ENCODE measurements at places on chromosomes 12 and 14. TPM values are rescaled to one million over a fixed set of nuclear protein-coding genes. Genes with fewer than 3 reads are reported as not detected.

Gene AQP2
- total RNA-seq: 0.05 TPM

DNA sequence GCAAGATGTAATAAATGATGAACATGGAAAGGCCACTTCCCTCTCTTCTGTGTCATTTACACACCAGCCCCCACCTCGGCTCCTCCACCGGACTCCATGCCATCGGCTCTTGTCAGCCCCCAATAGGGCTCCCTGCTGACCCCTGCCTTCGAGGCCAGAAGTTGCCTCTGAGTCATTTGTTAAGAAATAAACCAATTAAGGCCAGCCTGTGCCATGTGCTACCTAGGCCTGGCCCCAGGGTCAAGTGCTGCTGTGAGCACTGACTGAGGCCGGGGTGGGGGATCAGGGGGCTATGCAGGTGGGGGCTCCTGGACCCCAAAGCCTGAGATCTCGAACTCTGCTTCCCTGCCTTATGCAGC lies 53.2 kb downstream of the TESC start:
- peaks cover 4% of the 10 kb centered on the region for H3K4me1 ChIP-seq
- DNase-seq: no peak
- no peaks in the 10 kb centered on the region for H3K27me3 ChIP-seq
- peaks cover 4% of the 10 kb centered on the region for H3K36me3 ChIP-seq
- no peak overlapping the region for H3K27ac ChIP-seq

DNA sequence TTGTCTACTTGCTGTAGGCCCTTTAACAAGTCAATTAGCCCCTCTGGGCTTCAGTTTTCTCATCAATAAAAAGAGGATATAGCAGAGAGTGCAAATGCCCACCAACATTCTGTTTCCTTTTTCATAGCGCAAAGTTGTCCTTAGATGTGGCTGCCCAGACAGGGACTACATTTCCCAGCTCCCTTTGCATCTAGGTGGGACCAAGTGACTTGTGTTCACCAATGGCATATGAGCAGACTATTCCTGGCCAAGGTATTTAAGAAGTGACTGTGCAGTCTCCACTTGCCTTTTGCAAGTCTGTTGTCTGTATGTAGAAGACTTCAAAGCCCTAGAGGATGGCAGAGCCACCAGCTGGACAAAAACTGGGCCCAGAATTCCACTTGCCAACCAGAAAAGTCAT lies 59.7 kb downstream of the DAO start:
- H3K4me1 ChIP-seq: no peaks in the 10 kb centered on the region
- H3K27me3 ChIP-seq: no peaks in the 10 kb centered on the region
- peak; percentile 6 for DNase-seq
- H3K36me3 ChIP-seq: no peaks in the 10 kb centered on the region

DNA sequence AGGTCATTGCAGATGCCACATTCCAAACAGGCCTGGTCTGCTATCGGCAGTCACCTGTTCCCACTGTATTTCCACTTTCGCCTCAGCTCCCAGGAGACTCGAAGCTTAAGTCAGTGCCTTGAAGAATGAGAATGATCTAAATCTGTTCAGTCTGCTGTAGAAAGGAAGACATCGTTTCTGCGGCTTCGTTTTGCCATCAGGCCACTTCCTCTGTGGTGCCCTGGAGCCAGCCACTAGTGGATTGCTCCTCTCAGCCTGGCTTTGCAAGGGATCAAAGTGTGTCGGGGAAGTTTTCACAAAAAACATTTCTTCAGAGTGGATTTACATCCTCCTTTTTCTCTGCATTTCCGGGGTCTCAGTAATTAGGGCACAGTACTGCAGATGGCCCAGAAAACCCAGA lies 66.7 kb downstream of the AACS start:
- no peak for DNase-seq
- no peaks in the 10 kb centered on the region for H3K27me3 ChIP-seq
- no peak overlapping the region for H3K27ac ChIP-seq

- no peak for DNase-seq
- no peaks in the 10 kb centered on the region for H3K27me3 ChIP-seq
- H3K4me1 ChIP-seq: peaks cover 33% of the 10 kb centered on the region
- H3K27ac ChIP-seq: peak overlapping the region; percentile 91
- H3K4me3 ChIP-seq: no peak overlapping the region
- peaks cover 15% of the 10 kb centered on the region for H3K36me3 ChIP-seq
Measured at GRCh38 chr12:121241156-121241970, 31.4 kb downstream of the P2RX4 start.

DNA sequence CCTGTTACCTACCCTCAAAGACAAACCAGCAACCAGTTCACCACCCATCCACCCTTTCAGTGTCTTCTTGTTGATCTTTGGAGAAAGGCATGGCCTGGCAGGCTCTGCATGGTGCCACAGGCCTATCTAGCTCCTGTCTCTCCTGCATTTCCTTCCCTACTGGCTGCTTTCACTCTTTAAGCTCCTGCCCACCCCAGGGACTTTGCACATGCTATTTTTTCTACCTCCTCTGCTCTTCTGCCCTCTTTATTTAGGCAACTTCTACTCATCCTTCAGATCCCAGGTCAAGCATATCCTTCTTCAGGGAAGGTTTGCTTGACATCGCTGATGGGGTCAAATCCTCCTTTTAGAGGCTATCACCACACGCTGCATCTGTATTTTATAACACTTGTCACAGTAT lies 27.1 kb upstream of the GPRC5A start:
- H3K4me1 ChIP-seq: no peaks in the 10 kb centered on the region
- no peak overlapping the region for H3K4me3 ChIP-seq
- no peak for DNase-seq
- H3K27me3 ChIP-seq: no peaks in the 10 kb centered on the region
- peaks cover 4% of the 10 kb centered on the region for H3K36me3 ChIP-seq

DNA sequence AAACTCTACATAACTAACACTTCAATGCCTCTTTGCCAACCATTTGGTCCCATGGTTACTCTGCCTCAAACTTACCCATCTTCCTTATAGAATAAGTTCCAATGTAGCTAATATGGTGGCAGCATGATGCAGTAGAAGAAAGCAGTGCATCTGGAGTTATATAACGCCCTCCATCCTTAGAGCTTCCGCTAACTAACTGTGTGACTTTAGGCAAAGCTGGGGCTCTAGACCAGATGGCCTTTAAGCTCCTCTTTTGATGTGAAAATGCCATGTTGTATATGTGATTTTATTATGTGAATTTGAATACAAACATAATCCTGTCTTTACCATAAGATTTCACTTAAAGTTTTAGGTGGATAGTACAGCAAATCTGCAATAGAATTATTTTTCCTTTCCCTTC lies 6.1 kb downstream of the ABCD2 start:
- H3K27ac ChIP-seq: no peak overlapping the region
- H3K4me1 ChIP-seq: no peaks in the 10 kb centered on the region
- no peaks in the 10 kb centered on the region for H3K36me3 ChIP-seq
- DNase-seq: no peak

DNA sequence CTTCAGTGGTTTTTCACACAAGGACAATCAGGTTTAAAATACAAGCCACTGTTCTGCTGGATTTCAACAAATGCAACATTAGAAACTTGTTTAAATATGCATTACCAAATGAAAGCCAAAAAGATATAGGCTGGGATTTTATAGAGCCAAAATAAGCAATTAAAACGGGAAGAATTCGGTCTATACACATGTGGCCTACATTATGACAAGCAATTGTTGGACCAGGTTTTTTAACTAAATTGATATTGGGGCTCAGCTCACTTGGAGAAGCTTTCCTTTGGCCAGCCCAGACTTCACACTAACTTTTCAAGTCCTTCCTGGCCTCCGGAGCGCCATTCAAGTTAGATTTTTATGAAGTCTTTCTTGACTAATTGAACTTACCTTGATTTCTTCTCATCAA lies 16.9 kb upstream of the PDE3A start:
- H3K36me3 ChIP-seq: no peaks in the 10 kb centered on the region
- H3K4me1 ChIP-seq: no peaks in the 10 kb centered on the region
- no peaks in the 10 kb centered on the region for H3K27me3 ChIP-seq
- no peak overlapping the region for H3K27ac ChIP-seq

- no peak overlapping the region for H3K4me3 ChIP-seq
- H3K27me3 ChIP-seq: no peaks in the 10 kb centered on the region
- no peak overlapping the region for H3K27ac ChIP-seq
- no peaks in the 10 kb centered on the region for H3K36me3 ChIP-seq
Measured at GRCh38 chr14:90797919-90798318, 18.3 kb downstream of the TTC7B start.

DNA sequence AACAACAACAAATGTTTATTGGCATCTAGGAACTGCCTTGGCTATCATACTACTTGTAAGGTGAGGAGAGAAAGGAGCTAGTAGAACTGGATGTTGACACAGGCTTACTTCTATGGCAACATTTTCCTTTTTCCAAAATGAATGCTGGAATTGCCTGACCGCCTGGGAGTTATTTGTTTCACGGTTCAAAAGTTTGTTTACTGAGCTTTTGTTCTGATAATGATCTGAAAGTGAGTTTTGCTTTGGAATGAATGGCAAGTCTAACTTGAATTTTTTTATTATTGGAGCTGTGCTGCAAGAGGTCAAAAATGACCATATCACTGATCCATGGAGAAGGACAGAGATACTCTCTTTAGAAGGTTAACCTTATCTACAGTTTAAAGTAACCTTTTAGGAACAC lies 183.5 kb upstream of the CAND1 start:
- H3K4me3 ChIP-seq: no peak overlapping the region
- no peak for DNase-seq
- no peaks in the 10 kb centered on the region for H3K36me3 ChIP-seq
- H3K27me3 ChIP-seq: no peaks in the 10 kb centered on the region
- no peak overlapping the region for H3K27ac ChIP-seq
- no peaks in the 10 kb centered on the region for H3K4me1 ChIP-seq

- H3K4me3 ChIP-seq: no peak overlapping the region
- no peak overlapping the region for H3K27ac ChIP-seq
- DNase-seq: no peak
- H3K4me1 ChIP-seq: no peaks in the 10 kb centered on the region
Measured at GRCh38 chr12:113997365-113997764, 31.2 kb upstream of the RBM19 start.

DNA sequence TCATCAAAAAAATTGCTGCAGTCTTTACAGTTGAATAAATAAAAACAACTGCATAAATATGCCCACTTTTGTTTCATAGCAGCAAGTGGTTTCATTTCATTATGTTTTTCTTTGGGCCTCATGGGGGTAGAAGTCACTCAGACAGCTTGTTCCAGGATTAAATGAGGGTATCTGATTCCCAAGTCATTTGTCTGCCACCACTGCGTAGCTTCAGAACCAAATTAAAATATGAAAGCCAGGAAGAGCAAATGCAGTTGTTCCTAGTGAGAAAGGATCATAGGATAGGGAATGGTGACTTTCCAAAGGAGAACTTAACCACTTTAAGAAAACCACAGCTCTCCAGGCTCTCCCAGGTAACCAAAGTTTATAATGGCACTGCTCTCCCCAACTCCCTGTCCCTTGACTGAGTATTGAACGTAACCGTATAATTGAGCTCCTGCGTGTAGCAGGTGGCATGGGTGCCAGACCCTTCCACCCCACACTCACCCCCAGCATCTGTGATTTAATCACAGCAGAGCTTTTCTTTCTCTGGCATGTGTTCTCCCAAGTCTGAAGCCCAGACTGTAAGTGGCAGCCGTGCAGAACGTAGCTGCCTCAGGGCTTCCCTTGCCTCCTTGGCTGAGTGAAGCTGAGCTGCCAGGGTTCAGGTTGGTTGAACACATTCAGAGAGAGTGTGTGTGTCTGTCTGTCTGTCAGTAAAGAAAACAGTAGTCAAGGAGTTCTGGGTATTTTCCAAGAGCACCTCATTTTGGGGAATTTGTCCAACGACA lies 11.3 kb upstream of the KCNH3 start:
- H3K27me3 ChIP-seq: no peaks in the 10 kb centered on the region
- DNase-seq: no peak
- no peak overlapping the region for H3K4me3 ChIP-seq
- H3K36me3 ChIP-seq: peaks cover 14% of the 10 kb centered on the region

DNA sequence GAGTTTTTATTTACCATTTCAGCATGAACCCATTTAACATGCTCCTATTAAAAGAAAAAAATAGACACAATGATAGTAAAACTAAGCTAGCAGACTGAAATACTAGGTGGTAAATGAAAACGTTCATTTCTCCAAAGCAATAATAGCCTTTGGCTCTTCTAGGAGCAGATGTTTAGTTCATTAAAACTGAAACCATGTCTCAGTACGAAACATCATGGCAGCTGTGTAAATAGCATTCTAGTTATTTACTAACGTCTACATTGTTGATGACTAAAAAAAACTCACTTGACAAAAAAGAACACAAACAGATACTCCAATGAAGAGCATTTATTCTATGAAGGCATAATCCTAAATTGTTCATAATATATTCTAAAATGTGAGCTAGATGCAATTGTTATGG lies 17.9 kb downstream of the RECQL start:
- H3K27me3 ChIP-seq: no peaks in the 10 kb centered on the region
- no peak overlapping the region for H3K4me3 ChIP-seq

DNA sequence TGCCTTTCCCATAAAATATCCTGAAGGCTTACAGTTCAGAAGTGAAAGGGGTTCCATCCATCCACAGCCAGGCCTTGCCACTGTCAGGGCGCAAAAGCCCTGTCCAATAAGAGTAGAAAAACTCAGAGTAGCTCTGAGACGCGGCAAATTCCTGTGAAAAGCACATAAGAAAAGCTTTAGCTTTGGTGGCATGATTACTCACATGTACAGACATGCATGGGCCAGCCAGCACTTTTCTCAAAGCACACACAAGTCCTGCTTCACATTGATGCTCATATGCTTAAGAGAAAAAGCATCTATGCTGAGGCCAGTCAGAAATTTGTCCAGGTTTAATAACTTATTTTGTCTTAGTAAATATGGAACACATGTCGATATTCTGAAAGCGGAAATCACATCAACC lies 25.5 kb downstream of the CLEC1A start:
- no peak overlapping the region for H3K4me3 ChIP-seq
- DNase-seq: no peak
- no peak overlapping the region for H3K27ac ChIP-seq
- H3K36me3 ChIP-seq: no peaks in the 10 kb centered on the region

DNA sequence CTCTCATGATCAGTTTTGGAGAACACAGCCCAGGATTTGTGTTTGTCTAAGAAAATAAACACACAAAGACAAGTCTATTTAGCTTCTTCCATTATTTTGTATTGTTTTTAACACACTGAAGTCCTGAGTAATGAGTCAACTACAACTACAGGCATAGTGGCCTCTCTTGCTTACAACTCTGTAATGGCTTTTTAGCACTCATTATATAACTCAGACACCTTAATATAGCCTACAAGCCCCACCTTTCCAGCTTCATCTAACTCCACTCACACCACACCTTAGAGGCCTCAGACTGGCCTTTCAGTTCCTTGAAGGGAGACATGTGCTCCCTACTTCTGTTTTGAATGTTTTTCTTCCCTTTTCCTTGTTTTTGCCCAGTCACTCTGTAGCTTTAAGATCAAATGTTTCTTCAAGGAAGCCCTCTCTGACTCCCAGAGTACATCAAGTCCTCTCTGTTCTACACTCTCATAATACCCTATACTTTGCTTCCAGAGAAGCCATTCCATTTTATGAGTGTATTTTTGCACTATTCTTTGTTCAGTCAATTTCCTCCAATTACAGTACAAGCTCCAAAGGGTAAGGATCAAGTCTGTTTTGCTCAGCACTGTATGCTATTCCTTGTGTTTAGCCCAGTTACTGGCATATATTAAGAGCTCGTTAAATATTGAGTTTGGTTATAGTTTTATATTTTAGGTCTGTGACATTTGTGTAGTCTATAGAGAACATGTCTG lies 233.6 kb upstream of the ARHGAP5 start:
- no peaks in the 10 kb centered on the region for H3K4me1 ChIP-seq
- H3K4me3 ChIP-seq: no peak overlapping the region
- no peaks in the 10 kb centered on the region for H3K36me3 ChIP-seq

- DNase-seq: no peak
- peak overlapping the region; percentile 77 for H3K4me3 ChIP-seq
- peaks cover 22% of the 10 kb centered on the region for H3K4me1 ChIP-seq
- H3K27ac ChIP-seq: peak overlapping the region; percentile 91
- no peaks in the 10 kb centered on the region for H3K27me3 ChIP-seq
Measured at GRCh38 chr14:24231263-24232120, 675 bp downstream of the NEDD8 start.

Gene GLIPR1L1
- total RNA-seq: not detected

Gene RNASE13
- total RNA-seq: not detected

Gene DPF3
- total RNA-seq: 1.6 TPM
